Myocyte (in vitro differentiated cells): ENCODE measurements at places on chromosomes 2 and 18. TPM values are rescaled to one million over a fixed set of nuclear protein-coding genes. Genes with fewer than 3 reads are reported as not detected.

FAM110C gene
- not detected in 2 replicates for total RNA-seq

CNGA3 gene
- total RNA-seq, result 0.10 TPM in 1 of 2 replicates, not detected in the other

MRPL44 gene
- 48.1 and 50.7 TPM in 2 replicates for total RNA-seq

RBKS gene
- total RNA-seq, result 1.5 and 2.0 TPM in 2 replicates

CGREF1 gene
- total RNA-seq, result 0.27 and 0.62 TPM in 2 replicates

NOL4 gene
- not detected in 2 replicates for total RNA-seq

NDC80 gene
- 0.31 and 1.6 TPM in 2 replicates for total RNA-seq

FMNL2 gene
- 6.9 and 7.0 TPM in 2 replicates for total RNA-seq

NT5C1B gene
- total RNA-seq, result not detected in 2 replicates

KCNG3 gene
- total RNA-seq, result not detected in 2 replicates

HRH4 gene
- 0.13 and 0.21 TPM in 2 replicates for total RNA-seq

HOXD13 gene
- not detected in 2 replicates for total RNA-seq

REEP1 gene
- 67.8 and 90.1 TPM in 2 replicates for total RNA-seq

DYSF gene
- total RNA-seq, result 114 and 149 TPM in 2 replicates

IL37 gene
- not detected in 2 replicates for total RNA-seq

TLX2 gene
- total RNA-seq, result 0.13 TPM in 1 of 2 replicates, not detected in the other

LGALSL gene
- 0.57 and 2.0 TPM in 2 replicates for total RNA-seq

BABAM2 gene
- 34.6 and 46.2 TPM in 2 replicates for total RNA-seq

CCDC74A gene
- 7.8 and 8.5 TPM in 2 replicates for total RNA-seq

STARD6 gene
- not detected in 2 replicates for total RNA-seq

WNT6 gene
- total RNA-seq, result 0.31 and 0.37 TPM in 2 replicates

CHRNG gene
- 697 and 1,132 TPM in 2 replicates for total RNA-seq

TMEM247 gene
- not detected in 2 replicates for total RNA-seq

MC5R gene
- 0.21 TPM in 1 of 2 replicates, not detected in the other for total RNA-seq

SMIM21 gene
- total RNA-seq, result not detected in 2 replicates
